ENCODE measurements at places on chromosomes 7 and 10. TPM values are rescaled to one million over a fixed set of nuclear protein-coding genes. Genes with fewer than 3 reads are reported as not detected.

The CTAGE8 gene
- polyA plus RNA-seq: not detected

The SP4 gene
- 13.6 TPM for polyA plus RNA-seq

DNA sequence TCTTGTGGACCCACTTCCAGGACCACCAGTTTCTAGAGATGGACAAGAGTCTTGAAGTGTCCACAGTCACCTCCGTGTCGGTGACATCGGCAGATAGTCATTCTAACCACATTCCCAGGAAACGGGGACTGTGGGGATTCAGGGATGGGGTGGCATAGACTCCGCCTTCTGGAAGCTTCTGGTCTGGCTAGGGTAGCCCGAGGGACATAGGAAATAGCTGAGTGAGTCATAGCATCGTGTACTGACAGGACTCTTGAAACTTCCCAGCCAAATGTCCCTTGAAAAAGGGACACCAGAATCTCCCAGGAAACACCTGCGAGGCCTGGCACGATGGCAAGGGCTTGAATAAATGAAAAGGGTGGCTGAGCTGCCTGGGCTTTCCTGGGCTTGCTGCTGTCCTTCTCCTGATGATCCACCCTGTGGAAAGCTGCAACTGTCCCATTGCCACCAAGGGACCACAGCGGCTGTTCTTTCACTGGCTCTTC is 84.1 kb upstream of the LRRC4 start:
- DNase-seq: no peak

GRCh38 chr7:66871076-66871475 is 49.9 kb upstream of the TMEM248 start:
- DNase-seq: no peak

- no peak for DNase-seq
Observed at GRCh38 chr7:116776610-116777289, 85.6 kb upstream of the CAPZA2 start.

DNA sequence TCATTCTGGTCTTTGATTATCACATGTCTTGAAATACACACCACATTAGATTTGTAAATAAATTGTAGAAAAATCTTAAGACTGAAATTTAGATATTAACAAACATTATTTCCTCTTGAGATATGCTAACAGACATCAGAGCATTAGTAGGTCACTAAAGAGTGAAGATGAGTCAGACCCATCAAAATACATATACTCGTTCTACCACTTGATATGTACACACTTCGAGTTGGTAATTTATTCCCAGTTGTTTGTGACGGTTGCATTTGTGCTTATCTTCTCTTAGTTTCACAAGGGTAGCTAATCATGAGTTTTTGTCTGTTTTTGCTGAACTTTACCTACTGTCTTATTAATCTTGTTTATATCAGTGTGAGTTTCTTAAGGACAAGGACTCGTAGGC is 383.4 kb downstream of the AUTS2 start:
- DNase-seq: no peak

The PAPOLB gene
- polyA plus RNA-seq: not detected

DNA sequence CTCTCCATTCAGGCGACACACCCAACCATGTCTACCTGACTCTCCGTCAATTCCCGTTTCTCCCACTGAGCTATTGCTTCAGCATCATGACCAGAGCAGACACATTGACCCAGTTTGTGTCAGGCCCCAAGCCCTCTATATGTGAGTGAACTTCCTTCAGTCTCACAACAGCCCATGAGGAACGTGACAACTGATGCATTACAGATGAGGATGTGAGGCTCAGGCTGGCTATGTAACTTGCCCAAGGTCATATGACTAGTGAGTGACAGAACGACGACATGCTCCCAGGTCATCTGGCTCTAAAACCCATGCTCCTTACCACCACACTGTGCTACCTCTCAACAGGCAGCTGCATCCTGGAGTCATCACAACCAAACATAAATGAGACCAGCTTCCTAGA is 3.7 kb downstream of the TMEM140 start:
- no peak for DNase-seq

GRCh38 chr10:45441239-45442190 is 67.5 kb downstream of the ALOX5 start:
- no peak for DNase-seq

DNA sequence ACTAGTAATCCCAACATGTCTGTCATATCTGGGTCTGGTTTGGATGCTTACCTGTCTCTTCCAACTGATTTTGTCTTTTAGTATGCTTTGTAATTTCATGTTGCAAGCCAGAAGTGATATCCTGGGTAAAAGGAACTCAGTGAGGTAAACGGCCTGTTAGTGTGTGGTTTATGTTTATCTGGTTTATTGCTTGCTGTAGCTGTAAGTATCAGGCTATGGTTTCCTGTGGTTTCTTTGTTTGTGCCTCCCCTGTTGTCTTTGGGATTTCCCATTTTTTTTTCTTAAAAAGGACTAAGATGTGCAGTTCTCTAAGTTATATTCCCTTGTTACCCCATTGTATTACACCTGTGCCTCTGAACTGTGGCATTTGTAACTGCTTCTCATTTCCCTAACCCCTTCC is 323.5 kb upstream of the POM121L12 start:
- no peak for DNase-seq

DNA sequence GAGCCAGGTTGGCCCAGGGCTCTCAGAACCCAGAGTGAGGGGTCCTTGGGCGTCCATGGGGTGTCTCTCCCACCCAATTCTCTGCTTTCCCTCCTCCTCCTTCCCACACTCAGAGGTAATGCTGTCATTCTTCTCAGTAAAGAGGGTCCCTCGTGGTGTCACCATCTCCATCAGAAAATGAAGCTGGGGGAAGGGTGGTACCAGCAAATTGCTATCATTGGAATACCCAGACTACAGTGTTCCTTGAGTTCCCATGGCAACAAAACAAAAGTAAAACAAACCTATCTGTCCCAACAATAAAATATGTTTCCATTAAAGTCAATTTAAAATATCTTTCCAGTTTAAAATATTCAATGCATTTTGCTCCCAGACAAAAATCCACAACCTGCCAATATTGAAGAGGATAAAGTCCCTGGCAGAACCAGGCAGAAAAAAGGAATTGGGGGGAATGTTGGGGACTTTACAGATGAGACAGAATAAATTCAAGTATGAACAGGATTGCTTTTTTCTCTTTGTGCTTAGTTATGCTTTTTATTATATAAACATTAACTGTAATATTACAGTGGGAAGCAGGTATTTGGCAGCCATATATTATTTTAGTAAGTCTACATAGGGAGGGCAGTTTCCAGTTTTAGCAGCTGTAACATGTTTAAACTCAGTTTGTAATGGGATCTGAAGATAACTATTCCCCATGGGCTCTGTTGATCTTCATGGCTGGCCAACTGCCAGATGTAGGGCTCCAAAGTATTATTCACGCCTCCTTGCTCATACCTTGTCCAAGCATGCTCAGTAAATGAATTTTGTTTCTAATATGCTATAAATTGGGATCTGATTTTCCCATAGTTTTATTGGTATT is 182.1 kb downstream of the ARID5B start:
- DNase-seq: peak; percentile 24

DNA sequence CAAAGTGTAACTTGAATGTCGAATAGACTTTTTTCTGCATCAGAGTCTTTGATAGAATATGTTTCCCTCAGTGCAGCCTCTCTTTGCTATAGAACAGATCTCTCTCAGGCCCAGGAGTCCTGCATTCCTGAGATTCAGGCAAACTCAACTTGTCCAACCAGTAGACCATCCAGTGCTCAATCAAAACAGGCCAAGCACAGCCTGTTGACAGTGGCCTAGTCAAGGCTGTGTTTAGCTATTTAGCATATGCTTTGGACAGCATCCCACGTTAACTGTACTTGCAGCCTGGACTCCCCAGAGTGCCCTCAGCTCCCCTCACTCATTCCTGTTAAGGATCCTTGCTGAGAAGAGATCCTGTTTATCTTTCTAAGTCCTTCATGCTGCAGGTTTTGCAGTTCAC is 16.3 kb downstream of the OR6V1 start:
- no peak for DNase-seq

GRCh38 chr7:33667196-33667595 is 238.1 kb upstream of the BMPER start:
- no peak for DNase-seq

DNA sequence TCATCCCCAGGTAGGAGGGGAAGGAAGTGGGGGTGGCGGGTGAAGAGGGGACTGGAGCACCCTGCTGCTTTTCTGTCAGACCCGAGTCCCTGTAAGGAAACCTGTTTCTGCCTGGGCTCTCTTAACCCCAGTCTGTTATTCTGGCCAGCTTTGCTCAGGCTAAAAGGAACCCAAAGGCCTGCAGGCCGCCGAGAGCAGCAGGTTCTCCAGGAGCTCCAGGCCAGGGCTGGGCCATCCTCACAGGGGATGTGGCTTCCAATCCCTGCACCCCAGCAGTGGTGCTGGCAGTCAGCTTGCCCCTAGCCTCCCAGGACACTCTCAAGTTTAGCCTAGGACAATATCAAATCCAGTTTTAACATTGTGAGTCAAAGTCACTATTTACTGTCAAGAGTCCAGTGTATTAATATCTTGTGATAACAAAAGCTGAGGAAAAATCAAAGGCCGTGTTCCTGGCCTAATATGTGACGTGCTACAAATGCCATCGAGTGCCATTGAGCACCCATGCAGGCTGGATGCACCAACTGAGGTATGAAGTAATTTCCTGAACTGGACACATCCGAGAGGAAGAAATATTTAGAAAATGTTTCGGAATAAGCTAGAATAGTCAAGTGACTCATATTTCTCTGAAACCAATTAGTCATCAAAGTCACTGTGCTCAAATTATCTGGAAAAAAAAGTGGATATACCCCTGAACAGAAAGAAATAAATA is 7.0 kb downstream of the PKD1L1 start:
- DNase-seq: no peak

DNA sequence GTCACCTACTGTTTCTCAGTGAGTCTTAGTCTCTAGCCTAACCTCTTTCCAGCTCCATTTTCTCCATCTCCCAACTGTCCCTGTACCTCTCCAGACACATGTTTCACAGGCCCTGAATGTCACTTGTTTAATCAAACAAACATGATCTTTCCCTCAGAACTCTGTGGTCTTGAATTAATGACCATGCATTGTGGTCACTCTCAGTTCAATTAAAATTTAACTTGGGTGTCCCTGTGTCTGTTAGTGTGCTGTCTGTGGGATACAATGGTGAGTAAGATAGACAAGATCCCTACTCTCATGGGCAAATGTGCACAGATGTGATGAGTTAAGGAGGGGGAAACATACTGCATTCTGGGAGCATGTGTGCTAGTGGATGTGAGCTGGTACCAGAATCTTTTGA is 65.0 kb downstream of the RBM33 start:
- DNase-seq: no peak

The PTF1A gene
- not detected for polyA plus RNA-seq

DNA sequence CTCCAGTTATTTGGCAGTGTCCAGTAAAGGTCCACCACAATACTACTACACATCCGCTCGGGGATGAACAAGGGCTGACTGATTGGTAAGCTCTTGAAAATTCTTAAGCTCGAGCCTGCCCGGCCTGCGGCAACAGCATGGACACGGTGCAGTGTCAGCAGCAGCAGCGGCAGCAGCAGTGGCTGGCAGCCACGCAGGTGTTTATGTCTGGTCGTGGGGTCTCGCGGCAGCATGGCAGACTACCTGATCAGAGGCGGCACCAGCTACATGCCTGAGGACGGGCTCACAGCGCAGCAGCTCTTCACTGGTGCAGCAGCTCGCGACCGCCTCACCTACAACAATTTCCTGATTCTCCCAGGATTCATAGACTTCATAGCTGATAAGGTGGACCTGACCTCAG is 19.6 kb upstream of the TRIM24 start:
- DNase-seq: no peak

DNA sequence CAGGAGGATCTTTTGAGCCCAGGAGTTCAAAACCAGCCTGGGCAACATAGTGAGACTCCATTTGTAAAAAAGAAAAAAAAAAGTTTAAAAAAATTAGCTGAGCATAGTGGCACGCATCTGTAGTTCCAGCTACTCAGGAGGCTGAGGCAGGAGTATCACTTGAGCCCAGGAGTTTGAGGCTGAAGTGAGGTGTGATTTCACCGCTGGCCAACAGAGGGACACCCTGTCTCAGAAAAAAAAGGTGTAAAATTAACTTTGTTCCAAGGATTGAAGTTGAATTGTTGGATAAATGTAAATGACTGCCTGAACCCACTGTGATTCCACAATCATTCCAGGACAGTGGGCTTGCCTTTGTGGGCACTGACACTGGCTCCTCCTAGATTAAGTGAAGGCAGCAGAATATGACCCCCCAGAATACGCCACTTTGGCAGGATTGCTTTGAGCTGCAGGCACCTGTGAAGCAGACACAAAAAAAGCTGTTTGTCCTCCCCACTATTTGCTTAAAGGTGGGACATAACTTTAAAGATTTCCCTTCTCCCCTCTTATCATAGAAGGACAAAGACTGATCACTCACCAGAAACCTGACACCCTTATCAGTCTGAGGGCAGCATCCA is 57.2 kb upstream of the FOXI2 start:
- DNase-seq: no peak

- DNase-seq: no peak
Observed at GRCh38 chr7:152366662-152367061, 69.1 kb downstream of the KMT2C start.

The TRIM50 gene
- not detected for polyA plus RNA-seq

The PCDH15 gene
- polyA plus RNA-seq: not detected

- no peak for DNase-seq
Observed at GRCh38 chr7:22771194-22771871, 44.3 kb downstream of the IL6 start.

GRCh38 chr7:68304536-68304935 is 1293.7 kb upstream of the AUTS2 start:
- no peak for DNase-seq

GRCh38 chr7:90433221-90433620 is 30.0 kb downstream of the CLDN12 start:
- no peak for DNase-seq

GRCh38 chr7:99368750-99369389 is 5.7 kb upstream of the ARPC1B start:
- DNase-seq: no peak

DNA sequence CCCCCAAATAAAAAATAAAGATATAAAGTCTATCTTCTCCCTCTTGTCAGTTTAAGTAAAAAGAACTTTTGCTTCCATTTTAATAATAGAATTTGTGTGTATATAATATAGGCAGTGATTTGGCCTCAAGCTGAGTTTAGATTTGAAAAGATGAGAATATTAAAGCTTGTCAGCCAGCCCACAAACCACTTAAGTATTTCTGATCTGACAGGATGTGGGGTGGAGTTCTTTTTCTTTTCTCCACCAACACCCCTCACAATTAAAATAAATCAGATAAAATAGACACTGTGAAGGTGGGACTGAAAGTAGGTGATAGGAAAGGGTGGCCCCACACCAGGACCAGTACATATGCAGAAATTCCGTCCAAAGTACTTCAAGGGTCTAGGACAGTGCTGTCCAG is 714.1 kb downstream of the AUTS2 start:
- DNase-seq: no peak

DNA sequence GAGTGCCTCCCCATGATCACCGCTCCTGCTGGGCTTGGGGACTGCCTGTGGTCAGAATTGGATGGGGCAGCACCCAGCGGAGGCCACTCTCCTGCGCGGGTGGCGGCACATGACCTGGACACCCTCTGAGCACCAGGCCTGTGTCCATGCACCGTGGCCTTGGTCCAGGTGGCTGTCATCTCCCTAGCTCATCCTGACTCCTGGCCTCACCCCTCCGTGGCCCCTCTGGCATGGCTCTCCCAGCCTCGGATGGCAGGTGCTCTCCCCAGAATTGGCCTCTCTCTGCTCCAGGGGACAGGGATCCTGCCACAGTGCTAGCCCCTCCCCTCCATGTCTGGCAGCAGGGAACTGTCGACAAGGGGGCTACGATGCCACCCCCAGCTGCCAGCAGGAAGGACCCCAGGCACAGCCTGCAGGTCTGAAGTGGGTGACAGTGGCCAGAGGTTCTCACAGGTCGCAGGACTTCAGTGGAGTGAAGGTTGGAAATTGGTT is 37.2 kb upstream of the BTBD16 start:
- DNase-seq: no peak

GRCh38 chr7:135980012-135980551 is 2.9 kb upstream of the MTPN start:
- DNase-seq: no peak

The MYL10 gene
- not detected for polyA plus RNA-seq
